IPS DF 6.9 (cell line): ENCODE measurements at places on chromosomes 13 and 19.

DNA sequence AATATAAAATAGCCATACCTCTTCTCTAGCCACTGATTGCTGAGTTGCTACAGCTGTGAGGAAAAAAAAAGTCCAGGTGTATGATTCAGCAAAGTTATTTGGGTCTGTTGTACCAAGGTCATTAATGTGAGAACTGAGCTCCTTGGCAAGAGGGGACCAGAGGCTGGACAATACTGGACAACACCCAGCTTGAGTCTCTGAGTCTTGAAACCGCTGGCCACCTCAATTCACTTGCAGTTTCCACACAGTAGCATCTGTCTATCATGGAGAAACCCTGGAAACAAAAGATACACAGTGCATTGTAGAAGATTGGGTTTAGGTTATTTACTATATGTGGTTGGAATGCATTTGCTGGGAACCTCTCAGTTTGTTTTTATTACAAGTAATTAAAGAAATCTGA lies 60.4 kb downstream of the WDFY2 start:
- DNase-seq: no peak

DNA sequence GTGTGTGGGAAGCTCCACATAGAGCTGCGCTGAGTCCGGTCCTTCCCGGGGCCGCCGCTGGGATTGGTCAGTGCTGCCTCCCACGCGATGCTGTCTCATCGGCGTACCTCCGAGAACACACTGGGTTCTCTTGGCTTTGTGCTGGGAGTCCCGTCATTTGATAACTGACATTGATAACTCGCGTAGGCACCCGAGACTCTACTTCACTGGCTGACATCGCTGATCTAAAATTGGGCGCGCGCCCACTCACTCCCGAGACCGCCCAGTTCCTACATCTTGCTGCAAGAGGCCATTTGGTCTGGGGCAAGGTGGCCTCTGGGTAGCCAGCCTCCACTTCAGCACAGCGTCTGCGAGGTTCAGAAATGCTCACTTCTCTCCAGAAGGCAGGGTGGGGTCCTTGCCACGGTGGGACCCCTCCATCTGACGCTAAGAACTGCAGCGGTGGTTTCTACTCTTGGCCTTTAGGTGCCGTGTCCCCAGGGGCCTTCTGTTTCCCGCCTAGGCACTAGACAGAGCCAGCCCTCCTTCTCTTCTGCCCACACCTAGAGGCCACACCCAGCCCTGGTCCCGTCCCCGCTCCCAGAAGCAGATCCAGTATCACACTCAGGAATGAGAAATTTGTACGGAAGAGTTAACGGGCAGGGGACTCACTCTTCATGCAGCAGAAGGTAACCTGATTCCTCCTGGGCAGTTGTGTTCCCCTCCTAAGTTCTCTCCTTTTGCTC lies 40.7 kb upstream of the ATP11A start:
- DNase-seq: no peak

- DNase-seq: peak; percentile 75
Observed at GRCh38 chr19:53195265-53195903, 2.2 kb upstream of the ZNF665 start.

DNA sequence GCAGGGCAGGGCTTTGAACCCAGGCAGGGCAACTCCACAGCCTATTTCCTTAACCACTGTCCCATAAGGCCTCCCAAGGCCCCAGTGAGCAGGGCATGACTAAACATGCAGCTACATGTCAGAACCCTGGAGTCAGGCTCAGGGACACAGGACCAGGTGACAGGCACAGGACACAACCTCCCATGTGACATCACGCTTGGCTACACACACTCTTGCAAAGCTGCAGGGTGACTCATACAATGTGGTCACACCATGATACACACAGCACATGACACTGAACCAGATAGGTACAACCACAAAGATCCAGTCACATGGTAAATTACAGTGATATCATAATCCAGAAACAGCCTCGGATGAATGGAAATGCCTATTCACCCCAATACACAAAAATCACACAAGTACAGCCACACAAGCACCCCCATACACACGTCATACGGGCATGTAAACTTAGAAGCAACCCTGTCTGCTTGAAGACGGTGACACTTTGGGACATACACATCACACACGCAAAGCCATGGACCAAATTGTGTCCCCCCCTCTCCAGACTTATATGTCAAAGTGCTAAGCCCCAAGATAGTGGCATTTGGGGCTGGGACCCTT lies 14.5 kb downstream of the KLK4 start:
- DNase-seq: no peak

DNA sequence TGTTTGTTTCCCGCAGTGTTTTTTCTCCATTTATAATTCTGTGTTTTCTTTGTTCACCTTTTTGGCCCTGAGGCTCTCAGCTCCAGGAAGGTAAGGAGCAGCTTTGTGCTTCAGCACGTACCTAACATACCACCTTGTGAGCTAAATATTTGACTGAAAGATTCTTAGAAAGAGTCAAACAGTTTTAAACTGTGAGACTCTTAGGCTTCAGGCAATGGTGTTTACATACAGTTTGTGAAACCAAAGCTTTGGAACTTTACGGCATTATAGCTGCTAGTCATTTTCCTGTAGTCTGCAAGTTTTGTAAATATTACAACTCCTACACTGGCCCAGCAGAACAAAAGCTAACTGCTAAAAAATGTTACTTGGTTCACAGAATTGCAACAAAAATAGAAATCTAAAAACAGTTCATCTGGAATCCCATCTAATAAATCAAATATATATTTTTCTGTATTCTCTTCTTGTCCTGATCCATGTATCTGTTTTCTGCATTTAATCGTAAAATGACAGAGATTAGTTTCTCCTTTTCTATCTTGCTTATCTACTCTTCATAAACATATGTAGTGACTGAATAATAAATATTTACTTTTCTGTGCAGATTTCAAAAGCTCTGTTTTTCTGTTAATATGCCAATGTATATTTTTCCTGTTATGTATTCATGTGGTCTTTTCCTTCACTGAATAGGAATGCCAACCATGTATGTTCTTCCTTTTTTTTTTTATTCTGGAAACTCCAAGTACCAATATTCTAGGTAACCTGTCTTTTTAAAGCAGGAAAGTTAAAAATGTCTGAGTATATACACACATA lies 38.8 kb upstream of the GPI start:
- no peak for DNase-seq

- DNase-seq: no peak
Observed at GRCh38 chr19:36113894-36114720, 568 bp downstream of the POLR2I start.

GRCh38 chr13:100148422-100148821 lies 59.5 kb downstream of the PCCA start:
- DNase-seq: peak; percentile 25

- no peak for DNase-seq
Observed at GRCh38 chr19:35545855-35546381, 492 bp downstream of the TMEM147 start.

DNA sequence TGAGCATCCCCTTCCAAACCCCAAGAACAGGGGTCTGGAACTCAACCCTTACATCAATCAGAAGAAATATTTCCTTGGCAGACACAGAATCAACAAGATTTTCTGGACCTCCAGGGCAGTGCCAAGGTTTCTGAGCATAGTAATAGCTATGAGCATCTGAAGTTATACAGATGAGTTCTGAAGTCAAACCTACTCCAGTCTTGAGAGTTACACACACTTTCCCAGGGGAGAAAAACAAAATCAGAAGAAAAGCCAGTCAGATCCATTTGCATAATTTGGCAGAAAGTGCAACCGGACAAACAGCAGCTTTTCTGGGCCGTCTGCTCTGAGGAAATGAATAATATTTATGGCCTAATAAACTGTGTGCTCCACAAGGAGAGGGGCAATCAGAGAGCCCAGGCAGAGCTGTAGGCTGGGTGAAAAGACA lies 93.1 kb downstream of the KL start:
- no peak for DNase-seq

- DNase-seq: no peak
Observed at GRCh38 chr19:14404312-14404711, 14.8 kb downstream of the DDX39A start.

- peak; percentile 11 for DNase-seq
Observed at GRCh38 chr13:69857183-69857821, 250.3 kb upstream of the ATXN8OS start.

- DNase-seq: no peak
Observed at GRCh38 chr19:4393947-4394590, 6.3 kb downstream of the SH3GL1 start.

GRCh38 chr19:34118879-34119748 lies 53.2 kb upstream of the LSM14A start:
- DNase-seq: no peak

GRCh38 chr13:32446773-32447465 lies 19.0 kb upstream of the N4BP2L1 start:
- DNase-seq: no peak

GRCh38 chr19:22628401-22628800 lies 5.7 kb upstream of the ZNF492 start:
- no peak for DNase-seq

DNA sequence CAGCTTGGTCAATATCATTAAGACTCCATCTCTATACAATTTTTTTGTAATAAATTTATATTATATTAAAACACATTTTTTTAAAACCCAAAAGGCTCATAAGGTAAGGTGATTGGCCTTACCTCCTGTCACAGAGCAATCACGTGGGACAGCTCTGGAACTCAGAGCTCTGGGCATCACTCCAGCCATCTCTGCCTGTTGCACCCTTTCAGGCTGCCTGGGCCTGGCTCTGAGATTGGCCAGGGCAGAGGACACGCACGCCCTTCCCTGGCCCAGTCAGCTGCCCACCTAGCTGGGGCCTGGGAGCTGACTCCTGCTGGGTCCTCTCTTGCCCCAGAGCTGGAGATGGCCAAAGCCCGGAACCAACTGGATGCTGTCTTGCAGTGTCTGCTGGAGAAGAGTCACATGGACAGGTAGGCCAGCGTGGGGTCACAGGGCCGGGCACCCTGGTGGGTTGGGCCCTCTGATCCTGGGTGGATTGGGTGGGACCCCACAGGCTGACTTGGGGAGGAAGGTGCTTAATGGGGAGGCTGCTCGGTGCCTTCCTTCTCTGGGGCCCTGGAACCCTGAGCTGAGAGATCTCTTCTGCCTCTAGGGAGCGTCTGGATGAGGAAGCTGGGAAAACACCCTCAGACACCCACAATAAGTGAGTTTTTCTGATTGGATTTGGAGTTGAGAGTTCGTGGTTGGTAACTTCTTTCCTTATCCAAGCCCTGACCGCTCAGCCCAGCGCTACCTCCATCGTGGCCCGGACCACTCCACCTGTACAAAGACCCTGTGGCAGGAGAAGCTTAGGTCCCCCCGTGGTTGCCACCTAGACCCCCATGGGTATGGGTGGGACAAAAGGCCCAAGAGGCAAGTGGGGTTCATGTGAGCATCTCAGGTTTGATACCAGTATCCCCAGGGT lies 3.7 kb downstream of the LIN37 start:
- no peak for DNase-seq

GRCh38 chr13:46749951-46750350 lies 47.0 kb downstream of the ESD start:
- no peak for DNase-seq

GRCh38 chr13:30726192-30726591 lies 9.2 kb upstream of the ALOX5AP start:
- no peak for DNase-seq

DNA sequence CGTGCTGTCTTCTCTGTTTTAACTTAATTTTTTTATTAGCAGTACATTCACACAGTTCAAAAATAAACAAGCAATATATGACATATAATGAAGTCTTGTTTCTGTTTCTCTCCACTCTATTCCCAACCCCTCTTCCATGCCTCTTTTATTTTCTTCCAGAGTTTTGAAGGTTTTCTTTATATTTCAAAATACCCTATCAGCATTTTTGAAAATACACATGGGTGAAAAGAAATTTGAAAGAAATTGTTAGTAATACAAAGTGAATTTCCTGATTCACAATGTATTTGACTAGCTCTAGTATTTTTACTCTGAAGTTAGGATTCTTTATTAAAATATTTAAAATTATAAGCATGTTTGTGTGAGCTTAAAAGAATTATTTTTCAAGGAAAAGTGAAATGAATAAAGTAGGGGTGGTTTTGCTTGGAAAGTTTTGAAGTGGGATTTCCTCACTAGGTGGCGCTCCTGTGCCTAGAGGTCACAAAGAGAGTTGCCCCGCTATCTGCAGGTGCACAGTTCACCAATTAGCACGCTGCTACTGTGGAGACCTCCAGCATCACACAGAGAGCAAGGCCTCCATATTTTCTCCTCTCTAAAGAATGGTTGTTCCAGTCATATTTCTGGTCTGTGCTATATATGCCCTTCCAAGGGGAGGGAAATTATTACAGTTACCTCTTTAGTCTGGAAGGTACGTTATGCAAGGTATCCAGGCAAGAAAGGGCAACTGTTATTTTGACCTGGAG lies 37.6 kb downstream of the SOX21 start:
- peak; percentile 58 for DNase-seq

DNA sequence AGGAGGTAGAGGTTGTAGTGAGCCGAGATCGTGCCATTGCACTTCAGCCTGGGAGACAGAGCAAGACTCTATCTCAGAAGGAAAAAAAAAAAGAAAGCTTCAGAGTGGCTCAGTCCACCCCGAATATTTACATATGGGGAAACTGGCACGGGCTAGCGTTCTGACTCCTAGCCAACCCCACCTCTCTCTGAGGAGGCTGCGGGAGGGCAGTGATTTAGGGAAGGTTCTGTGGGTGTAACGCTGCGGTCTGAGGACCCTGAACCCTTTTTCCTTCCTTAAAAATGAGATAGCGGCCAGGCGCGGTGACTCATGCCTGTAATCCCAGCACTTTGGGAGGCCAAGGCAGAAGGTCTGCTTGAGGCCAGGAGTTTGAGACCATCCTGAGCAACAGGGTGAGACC lies 5.0 kb downstream of the LRRC25 start:
- DNase-seq: no peak

DNA sequence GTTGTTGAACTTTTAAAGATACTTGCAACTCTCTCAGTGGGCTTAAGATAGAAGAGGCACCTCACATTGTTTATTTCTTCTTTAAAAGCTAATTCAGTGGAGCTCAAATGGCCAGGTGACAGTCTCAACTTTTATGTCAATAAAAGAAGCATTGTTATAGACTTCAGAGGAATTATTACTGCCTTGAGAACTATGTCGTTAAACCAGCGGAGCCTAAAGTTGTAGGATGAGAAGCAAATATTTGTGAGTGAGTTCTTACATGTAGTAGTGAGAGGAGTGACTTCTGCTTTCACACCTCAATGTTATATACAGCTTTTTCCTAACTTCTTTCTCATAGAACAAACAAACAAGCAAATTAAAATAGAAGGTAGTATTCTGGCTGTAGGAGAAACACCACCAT lies 31.2 kb upstream of the DGKH start:
- DNase-seq: no peak

GRCh38 chr13:42984026-42984425 lies 8.0 kb downstream of the EPSTI1 start:
- DNase-seq: no peak

DNA sequence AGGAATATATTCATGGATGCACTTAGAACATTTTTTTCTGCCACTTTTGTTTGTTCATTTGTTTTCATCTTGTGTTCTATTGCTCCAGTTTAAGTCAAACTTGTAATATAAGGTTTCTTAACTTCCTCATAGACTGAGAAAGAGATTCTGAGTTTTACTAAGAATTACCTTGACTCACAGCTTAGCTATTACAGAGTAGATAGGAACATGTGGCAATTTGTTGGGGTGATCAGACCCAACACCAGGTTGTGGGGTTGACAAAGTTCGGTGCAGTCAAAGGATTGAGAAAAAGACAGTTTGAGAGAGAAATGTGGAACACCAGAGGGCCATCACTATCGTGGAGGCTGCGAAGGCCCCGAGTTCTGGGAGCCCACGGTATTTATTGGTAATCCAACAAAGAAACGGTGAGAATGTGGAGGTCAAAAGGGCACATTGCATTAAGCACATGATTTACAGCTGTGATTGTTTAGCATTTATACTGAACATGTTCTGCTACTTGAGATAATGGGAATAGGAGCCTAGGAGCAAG lies 2526.0 kb downstream of the PCDH9 start:
- DNase-seq: no peak

GRCh38 chr19:29985196-29985595 lies 43.2 kb downstream of the URI1 start:
- no peak for DNase-seq
